ENCODE measurements at places on chromosomes 3 and 15.

DNA sequence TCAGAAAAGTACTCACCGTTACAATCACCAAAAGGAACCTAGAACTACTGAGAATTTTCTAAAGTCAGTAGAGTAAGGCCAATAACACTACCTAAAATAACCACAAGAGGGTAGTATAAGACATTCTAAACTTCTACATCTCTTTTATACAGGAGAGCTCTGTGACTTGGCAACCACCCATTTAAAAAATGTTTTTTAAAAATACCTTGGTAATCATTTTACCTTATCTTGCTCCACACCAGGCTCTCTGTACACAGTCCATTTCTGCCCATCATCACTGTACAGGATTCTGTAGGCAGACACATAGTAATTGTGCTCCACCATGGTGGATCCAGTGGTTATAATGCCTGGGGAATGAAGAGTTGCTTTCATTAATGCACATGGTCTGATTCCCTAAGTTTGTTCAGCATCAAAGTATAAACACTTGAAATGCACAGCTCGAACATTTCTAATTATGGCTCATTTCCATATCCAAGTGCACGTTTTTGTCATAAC is 54.5 kb downstream of the ST3GAL6 start:
- no peak for DNase-seq

- DNase-seq: no peak
Measured at GRCh38 chr15:85925649-85926237, 131.0 kb upstream of the KLHL25 start.

DNA sequence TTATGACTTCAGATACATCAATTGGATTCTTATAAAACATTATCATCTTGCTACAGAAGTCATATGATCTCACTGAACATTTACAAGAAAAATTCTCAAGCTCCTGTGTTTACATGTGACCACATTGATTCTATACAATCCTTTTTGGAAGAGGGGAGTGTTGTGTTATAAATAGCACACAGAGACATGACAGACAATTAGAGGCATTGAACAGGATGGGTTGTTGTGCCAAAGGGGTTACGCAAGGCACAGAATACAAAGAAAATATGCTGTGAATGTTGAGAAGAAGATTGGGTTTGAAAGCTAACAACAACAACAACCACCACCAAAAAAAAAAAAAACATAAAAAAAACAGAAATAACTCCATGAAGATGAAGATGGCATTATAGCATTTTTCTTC is 32.5 kb upstream of the TBL1XR1 start:
- no peak for DNase-seq

DNA sequence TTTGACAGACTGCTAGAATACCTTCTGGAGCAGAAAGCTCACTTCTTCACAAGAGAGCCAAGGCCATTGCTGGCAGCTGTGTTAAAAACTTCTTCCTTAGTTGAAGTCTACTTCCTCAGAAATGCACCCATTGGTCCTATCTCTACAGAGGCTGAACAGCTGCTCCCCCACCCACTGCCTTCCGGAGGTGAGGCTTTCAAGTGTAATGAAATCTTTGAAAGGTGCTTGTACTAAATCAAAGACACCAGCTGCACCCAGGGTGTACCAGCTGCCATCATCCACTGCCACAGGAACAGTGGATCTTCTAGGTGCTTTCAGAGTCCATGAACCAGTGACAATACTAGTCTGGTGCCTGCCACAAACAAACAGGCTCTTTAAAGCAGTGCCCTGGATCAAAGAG is 26.4 kb upstream of the HERC1 start:
- DNase-seq: no peak

DNA sequence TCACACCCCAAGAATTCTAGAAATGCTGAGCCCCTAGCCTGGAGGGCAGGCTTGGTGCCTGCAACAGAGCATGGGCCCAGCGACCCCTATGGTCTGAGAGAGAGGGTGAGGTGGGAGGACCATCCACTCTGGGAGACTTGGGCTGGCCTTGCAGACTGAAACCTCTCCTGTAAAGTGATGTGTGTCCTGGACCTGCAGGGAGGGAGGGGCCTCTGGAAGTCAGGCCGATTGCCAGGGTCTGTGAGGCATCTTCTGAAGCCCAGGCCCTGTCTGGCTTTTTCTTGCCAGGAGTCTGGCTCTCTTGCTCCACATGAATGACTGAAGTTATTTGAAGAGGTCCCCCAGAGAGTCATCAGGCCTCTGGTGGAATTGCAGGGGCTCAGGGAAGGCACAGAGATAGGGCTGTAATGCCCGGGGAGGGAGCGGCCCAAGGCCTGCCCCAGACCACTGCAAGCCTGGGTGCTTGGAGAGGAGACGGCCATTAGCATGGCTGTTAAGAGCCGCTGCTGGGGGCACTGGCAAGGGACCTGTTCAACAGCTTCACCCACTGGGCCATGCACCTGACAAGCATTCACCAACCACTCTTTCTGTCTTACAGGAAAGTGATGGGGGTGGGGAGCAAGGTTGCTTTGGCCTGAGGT is 56.0 kb upstream of the CHRNA7 start:
- no peak for DNase-seq

DNA sequence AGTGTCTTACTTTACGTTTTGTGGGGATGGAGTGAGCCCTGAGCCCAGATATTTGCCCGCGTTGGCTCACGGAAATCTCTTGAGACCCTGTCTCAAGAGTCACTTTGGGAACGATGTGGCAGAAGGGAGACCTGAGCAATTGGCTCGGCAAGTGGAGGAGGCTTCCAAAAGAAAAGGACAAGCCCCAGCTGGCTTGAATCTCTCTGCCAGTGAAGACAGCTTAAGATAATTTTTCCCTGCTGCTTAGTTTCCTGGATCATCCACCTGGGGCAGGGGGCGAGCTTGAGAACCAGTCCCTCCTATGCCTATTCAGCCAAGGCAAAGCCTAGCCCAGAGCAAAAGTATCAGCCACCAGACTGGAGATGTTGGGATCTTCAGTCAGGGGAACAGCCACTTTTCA is 708 bp downstream of the SEC22A start:
- DNase-seq: no peak

DNA sequence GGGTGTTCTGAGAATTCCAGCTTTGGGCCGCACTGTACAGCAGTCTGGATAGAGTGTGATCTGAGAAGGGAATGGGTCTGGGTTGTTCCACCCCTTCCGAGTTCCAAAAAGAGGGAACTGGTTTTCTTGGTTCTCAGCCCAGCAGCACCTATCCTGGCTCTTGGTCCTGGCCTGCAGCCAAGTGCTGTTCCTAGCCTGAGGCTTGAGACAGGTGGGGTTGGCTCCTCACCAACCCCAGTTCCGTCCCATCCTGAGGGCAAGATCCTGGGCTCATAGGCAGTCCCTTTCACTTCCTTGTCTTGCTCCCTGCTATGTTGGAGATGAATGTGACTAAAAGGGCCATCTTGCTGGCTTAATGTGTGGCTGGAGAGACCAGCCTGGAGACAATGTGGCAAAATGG is 15.2 kb downstream of the IVD start:
- no peak for DNase-seq

DNA sequence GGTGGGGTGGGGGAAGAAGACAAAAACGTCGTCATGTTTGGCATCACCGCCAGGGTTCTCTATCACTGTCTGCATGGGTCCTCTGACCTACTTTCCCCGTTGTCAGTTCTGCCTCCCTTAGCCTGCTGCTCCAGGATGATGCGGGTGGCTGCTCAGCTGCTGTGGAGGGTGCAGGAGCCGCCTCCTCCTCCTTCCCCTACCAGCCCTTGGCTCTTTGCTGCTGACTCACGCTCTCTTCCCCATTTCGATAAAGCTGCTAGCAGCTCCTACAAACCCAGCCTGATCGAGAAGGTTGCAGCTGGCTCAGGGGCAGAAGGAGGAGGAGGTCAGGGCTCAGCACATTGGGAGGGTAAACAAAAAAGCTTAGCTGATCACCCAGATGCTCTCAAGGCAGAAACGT is 49.5 kb upstream of the SEC13 start:
- DNase-seq: no peak

DNA sequence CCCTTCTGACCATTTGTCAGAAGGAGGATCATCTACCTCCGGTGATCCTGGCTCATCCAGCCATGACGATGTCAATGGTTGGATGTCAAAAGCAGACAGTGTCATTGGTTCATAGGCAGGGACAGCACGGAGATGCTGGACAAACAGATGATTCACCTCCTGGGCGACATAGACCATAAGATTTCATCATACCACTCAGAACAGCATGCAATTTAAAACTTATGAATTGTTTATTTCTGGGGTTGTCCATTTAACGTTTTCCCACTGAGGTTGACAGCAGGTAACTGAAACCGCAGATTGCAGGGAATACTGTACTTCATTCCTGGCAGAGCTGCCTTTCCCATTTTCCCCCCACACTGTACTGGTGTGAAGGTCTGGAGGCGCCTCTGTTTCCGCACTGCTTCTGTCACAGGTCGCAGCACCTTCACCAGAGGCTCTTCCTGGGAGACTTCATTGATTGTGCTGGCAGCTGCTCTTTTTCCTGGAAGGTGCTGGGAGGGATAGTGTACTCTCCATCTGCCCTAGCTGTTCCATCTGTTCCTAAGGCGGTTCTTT is 32.5 kb upstream of the TMOD3 start:
- no peak for DNase-seq

DNA sequence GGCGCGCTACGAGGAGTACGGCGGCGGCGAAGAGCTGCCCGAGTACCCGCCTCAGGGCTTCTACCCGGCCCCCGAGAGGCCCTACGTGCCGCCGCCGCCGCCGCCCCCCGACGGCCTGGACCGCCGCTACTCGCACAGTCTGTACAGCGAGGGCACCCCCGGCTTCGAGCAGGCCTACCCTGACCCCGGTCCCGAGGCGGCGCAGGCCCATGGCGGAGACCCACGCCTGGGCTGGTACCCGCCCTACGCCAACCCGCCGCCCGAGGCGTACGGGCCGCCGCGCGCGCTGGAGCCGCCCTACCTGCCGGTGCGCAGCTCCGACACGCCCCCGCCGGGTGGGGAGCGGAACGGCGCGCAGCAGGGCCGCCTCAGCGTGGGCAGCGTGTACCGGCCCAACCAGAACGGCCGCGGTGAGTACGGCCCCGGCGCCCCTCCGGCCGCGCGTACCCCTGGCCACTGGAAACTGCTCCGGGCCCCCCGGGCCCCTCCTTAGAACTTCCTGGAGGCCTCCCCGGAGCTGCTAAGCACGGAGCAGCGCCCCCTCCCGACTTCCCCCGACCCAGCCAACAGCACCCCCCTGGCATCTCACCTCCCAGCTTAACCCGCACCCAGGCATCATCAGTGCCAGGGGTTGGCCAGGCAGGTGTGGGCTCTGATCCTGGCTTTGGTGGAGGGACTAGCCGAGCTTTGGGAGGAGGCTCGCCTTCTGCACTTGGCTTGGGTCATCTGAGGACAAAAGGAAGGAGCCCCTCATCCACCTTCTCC is 1.4 kb downstream of the LOXL1 start:
- no peak for DNase-seq

DNA sequence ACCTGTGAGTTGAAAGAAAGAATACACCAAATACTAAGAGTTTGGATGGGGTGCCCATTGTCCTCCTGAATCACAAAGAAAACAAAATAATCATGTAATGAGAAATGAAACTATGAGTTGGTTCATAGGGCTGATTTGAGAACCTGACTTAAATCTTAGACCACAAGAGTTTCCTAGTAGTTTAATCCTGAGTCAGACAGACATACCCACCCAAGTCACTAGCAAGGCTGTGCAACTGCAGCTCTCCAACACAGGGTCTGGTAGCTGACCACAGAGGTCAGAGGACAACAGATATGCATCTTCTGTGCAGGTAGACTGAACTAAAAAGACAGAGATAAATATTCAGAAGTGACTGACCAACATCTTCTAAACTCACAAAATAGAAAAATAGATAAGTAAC is 296.3 kb upstream of the TMCO5A start:
- DNase-seq: no peak

DNA sequence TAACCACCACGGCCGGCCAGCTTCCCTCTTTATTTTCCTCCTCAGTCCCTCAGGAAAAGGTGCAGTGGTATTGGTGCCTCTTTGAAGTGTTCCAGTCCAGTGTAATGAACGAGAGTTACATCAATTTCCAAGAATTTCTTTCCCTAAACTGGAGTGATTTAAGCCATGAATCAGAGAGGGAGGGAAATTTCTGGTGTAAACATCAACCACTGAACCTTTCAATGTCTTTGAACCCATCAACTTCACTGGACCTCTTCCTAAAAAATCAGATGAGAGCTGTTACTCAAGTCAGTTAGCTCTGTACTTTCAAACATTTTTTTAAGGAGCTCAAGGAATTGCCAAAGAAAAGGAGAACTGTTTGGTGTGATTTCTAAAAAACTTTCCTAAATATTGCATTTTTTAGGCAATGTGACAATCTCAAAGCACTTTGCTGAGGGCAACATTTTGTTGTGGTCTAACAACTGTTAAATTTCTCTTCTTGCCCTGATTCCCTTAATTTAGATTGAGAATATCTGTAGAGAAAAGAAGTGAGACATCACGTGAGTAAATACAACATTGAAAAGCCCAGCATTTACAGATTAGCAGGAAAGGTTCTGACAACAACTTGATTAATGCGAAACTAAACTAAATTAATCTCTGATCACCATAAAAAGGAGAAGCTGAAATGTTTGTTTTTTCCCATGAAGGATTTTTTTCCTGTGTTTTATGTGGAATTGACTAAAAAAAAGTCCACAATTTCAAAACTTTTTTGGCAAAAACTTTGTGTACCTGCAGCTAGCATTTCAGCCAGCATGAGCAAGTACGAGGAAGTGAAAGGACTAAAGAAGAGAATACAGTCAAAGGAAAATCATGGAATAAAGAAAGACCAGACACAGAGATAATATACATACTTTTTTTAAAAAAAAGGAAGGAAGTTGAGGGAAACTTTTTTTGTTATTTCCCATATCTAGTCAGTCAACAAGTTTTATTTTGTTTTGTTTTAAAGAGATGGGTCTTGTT is 9.1 kb upstream of the DAZL start:
- no peak for DNase-seq

DNA sequence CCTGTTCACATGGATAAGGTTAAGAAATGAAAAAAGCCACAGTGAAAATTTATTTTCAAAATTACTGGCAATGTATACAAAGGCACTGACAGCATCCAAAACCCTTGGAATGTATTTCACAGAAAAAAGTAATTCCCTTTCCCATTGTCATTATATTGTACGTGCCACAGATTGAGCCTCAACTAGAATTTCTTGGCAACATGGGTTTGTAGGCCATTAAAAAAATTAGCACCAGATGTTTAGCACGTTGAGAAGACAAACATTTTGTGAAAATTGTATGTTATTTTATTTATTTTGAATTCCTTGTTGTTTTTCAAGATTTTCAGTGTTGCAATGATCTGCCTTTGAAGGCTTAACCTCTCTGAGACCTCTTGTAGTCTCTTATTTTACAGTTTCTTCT is 76.3 kb upstream of the EPHB3 start:
- no peak for DNase-seq

- no peak for DNase-seq
Measured at GRCh38 chr3:64816355-64816754, 128.6 kb upstream of the ADAMTS9 start.
